ENCODE measurements at places on chromosomes 7 and 10.

DNA sequence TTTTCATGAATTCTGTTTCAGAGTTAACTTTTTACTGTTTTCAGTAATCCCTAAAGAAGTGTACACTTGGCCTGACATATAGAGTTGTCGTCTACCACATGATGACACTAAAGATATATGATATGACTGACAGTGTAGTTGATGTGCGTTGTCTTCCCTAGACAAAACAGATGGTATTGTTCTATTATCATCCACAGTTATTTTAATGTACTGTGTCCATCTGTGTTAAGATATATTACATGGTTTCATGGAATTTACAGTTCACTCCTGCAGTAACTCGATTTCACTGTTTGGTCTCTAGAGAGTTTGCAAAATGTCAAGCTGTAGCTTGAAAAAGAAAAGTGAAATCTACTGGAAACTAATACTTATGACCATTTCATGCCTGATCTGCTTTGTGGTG, 18.1 kb downstream of the FOXP2 start:
- DNase-seq, result no peak

GRCh38 chr7:32890793-32891042, 842 bp downstream of the KBTBD2 start:
- no peak for DNase-seq

DNA sequence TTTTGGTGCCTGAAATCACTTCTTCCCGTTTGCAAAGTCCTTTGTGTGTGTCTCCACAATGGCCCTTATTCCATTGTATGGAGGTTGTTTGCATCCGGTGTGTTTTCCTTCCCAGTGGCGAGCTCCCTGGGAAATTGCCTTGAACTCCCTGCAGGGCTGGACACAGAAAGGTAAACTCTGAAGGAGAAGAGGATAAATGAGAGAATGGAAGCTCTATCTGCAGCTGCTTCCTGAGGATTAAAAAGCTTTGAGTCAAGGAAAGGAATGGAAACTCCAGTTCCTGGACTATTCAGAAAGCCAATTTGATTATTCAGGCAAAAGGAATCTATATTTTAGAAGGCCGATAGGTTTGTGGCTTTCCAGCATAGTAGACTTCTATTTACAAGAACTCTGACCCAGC, 4.4 kb upstream of the GRK5 start:
- DNase-seq, result no peak

- DNase-seq, result no peak
Measured at GRCh38 chr10:82953909-82954308, 1078.9 kb downstream of the NRG3 start.

Measured in stimulated activated CD4-positive, alpha-beta T cell treated with anti-CD3 and anti-CD28 coated beads, TNF-alpha, amount 100 ng/mL, for 48 hours (primary cell).